Activated CD4-positive, alpha-beta T cell treated with anti-CD3 and anti-CD28 coated beads, Interleukin-2, amount 50 U/mL, for 4 hours (primary cell): ENCODE measurements at places on chromosomes 3 and 15.

DNA sequence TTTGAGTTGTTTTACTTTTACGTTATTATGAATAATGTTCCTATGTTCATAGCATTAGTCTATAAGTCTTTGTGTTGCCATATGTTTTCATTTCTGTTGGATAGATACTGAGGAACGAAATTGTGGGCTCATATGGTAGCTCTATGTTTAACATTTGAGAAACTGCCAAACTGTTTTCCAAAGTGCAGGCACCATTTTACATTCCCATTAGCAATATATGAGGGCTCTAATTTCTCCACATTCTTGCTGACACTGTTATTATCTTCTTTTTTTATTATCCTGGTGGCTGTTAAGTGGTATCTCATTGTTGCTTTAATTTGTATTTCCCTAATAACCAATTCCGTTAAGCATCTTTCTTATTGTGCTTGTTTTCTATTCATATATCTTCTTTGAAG, 1.8 kb upstream of the PIK3R4 start:
- DNase-seq = no peak

DNA sequence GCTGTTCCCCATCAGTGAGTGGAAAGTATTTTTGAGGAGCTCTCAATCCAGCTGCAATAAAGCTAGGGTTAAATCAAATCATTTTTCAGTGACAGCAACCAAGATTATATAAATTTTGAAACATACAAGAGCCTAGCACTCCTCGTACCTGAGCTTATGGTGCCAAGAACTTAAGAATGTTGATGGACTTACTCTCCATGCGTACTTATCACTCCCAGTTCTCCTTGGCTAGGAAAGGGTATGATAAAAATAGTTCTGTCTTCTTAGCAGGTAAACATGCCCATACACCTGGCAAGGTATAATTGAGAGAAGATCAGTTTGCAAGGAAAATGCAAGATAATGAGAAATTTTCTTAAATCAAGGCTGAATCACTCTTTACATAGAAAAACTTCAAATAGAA, 64.5 kb upstream of the SEMA6D start:
- DNase-seq = no peak

GRCh38 chr3:20552605-20553275, 366.7 kb upstream of the SGO1 start:
- no peak for DNase-seq

GRCh38 chr15:32747921-32748342, 30.1 kb downstream of the GREM1 start:
- no peak for DNase-seq

- DNase-seq = no peak
Measured at GRCh38 chr3:29949940-29950616, 656.3 kb upstream of the TGFBR2 start.

DNA sequence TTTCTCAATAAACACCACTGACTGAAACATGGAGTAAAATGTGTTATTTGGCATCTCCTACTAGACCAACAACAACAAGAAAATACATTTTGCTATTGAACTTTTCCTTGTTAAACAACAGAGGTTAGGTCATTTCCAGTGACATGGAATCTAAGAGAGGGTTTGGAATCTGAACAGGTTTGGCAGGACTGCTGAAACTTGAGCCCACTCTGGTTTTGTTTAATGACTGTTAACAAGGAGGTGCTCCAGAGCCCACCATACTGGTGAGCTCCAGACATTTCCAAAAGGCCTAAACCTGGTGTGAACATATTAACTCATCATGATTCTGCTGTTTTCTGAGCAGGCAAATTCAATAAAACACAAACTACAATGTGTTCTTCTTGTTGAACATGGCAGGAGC, 330.7 kb upstream of the TRIM42 start:
- no peak for DNase-seq

DNA sequence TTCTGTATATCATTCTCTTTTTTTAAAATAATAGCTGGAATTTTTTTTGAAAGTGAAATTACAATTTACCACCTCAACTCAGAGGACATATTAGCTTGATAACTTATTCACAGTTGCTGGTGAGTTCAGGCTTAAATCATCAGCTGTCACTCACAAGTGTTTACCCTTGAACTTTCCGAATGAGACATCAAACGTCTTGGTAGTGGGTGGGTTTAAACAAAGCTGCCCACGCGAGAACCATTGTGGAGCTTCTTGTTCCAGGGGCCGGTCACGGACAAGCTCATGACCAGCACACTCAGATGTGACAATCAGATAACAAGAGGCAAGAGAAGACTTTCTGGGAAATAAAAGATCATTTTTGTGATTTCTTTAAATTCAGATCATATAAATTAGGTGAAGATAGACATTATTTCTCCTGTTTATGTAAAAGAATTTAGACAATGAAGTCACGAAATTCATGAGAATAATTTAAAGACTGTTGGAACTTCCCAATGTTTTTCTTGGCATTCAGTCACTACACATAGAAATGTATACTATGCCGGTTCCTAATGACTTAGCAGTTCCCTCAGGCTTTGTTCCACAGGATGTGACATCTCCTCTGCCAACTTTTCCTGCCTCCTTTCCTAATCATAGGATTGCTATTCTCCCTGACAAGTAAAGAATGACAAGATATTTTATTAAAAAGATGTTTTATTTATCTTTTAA, 29.3 kb downstream of the BTD start:
- DNase-seq = no peak

- no peak for DNase-seq
Measured at GRCh38 chr3:30333903-30334302, 272.5 kb upstream of the TGFBR2 start.

DNA sequence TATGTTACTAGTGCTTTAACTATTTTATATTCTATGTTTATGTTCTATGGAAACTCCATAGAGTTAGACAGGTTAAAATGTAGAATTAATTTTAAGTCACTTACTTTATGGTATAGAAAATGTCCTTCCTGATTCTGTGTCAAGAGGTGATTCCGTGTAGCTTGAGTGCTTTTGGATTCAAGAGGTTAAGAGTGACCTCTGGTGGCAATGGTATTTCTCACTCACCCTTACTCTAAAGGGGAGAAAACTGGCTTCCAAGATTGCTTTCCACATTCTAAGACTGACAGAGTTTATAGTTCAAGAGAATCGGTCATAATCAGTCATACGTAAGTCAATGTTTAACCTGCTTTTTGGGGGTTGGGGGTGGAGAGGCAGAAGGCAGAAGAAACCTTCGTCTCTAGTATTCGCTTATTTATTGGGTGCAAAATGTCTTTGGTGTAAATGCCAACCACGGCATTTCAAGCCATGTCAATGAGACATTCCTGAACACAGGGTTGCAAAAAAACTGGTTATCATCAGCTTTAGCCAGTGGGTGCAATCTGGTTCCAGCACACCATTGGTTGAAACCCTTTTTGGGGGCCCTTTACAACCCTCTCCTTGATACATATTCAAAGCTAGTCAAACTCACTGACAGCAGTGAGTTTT, 92.0 kb upstream of the VGLL3 start:
- no peak for DNase-seq

- DNase-seq = no peak
Measured at GRCh38 chr15:66960519-66960918, 104.9 kb upstream of the SMAD3 start.

DNA sequence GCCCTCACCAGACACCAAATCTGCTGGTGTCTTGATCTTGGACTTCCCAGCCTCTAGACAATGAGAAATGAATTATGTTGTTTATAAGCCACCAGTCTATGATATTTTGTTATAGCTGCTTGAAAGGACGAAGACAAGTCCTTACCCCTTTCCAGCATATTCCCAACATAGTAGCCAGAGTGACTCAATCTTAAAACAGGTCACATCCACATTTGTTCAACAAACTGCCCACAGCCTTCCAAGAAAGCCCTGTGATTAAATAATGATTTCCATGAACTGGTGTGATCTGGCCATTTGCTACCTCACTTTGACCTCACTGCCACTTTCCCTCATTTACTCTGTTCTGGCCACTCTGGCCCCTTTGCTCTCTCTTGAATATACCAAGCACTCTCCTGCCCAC, 193.7 kb upstream of the CFAP20DC start:
- DNase-seq = no peak

- DNase-seq = no peak
Measured at GRCh38 chr3:60250206-60250605, 1001.0 kb downstream of the FHIT start.

DNA sequence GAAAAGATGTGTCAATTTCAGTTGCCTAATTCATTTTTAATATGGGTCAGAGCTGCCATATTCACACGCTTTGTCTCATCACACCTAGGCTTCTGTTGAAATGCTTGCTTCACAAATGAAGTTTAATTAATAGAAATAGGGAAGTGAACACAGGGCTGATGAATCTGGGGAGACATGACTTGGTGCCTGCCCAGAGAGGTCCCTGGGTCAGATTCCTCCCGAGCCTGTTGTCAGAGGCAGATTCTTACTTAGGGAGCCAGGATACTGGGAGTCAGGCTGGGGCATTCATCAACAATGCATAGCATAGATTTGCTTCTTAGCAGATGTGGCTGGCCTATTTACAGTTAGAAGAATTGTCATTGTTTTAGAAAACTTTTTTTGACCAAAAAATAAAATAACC, 90.6 kb downstream of the CACNA1D start:
- no peak for DNase-seq

GRCh38 chr3:34777386-34777785, 861.9 kb upstream of the ARPP21 start:
- no peak for DNase-seq

GRCh38 chr3:79159736-79160135, 608.1 kb downstream of the ROBO1 start:
- no peak for DNase-seq

- DNase-seq = no peak
Measured at GRCh38 chr3:123590685-123591450, 6.0 kb upstream of the HACD2 start.

DNA sequence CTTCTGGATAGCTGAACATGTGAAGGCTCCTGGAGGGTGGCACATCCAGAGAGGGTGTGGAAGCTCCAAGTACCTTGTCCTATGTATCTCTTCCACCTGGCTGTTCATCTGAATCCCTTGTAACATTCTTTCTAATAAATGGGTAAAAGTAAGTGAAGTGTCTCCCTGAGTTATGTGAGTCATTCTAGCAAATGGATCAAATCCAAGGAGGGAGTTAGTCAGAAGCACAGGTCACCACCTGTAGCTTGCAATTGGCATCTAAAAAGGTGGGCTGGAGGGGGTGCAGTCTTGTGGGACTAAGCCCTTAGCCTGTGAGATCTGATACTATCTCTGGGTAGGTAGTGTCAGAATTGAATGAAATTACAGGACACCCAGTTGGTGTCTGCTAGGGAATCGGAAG, 71.0 kb downstream of the WWTR1 start:
- no peak for DNase-seq

DNA sequence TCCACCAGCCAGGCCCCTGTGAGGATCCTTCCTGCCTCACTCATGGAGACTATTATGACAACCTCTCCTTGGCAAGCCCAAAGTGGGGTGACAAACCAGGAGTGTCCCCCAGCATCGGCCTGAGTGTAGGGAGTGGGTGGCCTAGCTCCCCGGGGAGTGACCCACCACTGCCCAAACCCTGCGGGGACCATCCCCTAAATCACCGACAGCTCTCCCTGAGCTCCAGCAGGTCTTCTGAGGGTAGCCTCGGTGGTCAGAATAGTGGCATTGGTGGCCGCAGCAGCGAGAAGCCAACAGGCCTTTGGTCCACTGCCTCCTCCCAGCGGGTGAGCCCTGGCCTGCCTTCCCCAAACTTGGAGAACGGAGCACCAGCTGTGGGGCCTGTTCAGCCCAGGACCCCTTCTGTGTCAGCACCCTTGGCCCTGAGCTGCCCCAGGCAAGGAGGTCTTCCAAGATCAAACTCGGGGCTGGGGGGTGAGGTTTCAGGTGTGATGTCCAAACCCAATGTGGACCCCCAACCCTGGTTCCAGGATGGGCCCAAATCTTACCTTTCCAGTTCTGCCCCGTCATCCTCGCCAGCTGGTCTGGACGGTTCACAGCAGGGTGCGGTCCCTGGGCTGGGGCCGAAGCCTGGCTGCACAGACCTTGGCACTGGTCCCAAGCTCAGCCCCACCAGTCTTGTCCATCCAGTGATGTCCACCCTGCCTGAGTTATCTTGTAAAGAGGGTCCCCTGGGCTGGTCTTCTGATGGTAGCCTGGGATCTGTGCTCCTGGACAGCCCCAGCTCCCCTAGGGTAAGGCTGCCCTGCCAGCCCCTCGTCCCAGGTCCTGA, 1.0 kb downstream of the LIMD1 start:
- no peak for DNase-seq

DNA sequence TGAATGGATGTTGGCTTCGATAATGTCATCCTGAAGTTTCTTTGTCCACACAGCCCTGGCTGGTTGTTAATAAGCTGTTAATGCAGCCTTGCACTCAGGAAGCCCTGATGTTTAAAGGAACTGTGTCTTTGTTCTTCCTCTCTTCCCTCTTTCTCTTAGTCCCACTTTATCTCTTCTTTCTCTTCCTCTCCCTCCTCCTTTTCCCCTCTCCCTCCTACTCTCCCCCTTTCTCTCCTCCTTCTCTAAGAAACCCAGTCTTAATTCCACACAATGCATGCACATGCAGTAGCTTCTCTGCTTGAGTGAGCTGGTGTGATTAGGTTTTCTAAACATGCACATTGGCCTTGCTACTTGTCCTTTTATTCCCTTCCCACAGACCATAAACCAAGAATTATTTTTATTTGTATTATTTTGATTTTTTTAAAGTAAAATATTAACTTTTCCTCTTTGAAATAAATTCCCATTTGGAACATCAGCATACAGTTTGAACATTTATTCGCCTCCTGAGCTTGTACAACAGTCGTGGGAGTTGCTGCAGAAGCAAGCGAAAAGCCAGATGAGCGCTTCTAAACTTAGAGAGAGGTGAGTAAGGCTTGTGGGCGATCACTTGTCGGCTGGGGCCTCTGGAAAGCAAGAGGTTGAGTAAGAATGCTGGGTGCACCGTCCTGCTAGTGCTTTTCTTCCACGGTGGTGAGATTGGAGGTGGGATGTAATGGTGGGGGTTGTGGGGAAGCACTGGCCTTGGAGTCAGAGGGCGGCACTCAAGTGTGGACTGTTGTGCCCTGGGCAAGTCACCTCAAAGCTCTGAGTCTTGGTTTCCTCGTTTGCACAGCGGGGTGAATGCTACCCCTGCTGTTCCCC, 7.2 kb downstream of the GHRL start:
- no peak for DNase-seq

DNA sequence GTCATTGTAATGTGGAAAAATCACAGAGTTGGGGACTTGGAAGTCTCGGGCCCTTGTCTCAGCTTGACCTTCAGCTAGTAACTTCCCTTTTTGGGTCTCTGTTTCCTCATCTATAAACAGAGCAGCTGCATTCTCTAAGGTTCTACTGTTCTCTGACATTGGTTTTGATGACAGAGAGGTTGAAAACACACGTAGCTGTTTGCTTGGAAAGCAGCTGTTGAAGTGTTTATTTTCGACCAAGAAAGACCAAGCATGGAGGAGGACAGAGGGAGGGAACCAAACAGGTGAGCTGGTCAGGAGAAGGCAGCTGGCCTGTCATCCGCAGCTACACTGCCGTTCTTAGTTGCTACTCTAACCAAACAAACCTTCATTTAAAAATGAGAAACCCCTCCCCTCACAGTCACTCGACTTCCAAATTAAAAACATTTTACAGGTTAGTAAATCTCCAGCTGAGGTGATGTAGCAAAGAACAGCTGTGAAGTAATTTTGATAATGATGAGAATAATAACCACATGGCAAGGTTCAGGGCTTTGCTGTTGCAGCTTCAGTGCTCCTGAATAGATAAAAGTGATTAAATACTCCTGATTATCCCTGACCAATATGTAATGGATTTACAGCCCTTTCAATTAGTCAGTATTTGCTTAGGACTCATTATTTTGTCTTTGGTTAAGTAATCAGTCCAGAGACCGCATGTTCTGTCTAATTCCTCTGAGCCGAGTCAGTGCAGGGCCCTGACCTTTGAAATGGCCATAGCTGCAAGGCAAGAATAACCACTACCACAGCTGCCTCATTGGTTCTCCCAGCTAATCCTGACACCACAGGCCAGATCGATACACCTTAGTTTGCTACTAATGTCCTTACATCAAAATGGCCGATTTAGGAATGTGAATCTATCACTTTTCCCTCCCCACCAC, 65.3 kb downstream of the MEIS2 start:
- DNase-seq = no peak
